Right kidney (tissue), 9 donors: ENCODE measurements at places on chromosomes 12 and 14.

GRCh38 chr12:34108405-34108803 is 86.1 kb downstream of the ALG10 start:
- DNase-seq, result no peak

- no peak for DNase-seq
Observed at GRCh38 chr12:54987611-54988231, 3.2 kb upstream of the TESPA1 start.

DNA sequence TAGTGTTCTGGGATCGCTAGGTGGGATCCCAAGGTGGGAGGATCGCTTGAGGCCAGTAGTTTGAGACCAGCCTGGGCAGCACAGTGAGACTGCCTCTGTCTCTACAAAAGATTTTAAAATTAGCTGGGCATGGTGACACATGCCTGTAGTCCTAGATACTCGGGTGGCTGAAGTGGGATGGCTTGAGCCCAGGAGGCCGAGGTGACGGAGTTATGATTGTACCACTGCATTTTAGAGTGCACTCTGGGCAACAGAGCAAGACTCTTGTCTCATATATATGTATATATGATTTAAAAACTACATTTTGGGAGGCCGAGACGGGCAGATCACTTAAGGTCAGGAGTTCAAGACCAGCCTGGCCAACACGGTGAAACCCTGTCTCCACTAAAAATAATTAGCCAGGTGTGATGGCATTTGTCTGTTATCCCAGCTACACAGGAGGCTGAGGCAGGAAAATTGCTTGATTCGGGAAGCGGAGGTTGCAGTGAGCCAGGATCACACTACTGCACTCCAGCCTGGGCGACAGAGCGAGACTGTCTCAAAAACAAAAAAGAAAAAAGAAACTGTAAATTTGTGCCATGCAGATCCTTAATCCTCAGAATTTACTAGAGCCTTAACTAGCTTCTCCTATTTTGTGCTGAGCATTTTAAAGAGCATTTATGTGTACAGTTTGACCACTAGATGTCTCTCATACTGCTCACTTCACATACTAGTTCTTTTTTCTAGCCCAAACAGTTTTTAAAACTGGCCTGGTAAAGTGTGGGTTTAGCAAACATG is 114.8 kb downstream of the MON2 start:
- DNase-seq, result no peak

- no peak for DNase-seq
Observed at GRCh38 chr12:110547090-110547489, 36.0 kb downstream of the PPTC7 start.

- peak; percentile 92 for DNase-seq
Observed at GRCh38 chr12:80936642-80937390, 918 bp downstream of the LIN7A start.

GRCh38 chr12:82414044-82414443 is 55.7 kb downstream of the METTL25 start:
- no peak for DNase-seq

GRCh38 chr12:132279184-132279889 is 50.1 kb downstream of the GALNT9 start:
- DNase-seq, result peak; percentile 55

DNA sequence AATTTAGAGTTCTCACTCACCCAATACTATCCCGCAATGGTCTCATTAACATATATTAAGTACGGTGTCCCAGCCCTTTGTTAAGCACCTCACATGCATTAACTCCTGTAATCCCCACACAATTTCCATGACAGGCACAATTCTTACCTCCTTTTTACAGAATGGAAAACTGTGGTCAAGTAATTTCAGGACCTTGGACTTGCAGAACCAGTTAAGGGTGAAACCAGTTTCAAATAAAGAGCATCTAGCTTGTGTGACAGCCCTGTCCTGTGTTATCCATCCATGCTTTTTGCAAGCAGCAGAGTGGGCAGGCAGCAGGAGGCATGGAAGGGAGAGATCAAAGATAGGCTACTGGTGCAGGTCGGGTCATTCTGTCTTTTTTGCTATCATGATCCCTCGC is 470.8 kb downstream of the NELL2 start:
- DNase-seq, result no peak

- DNase-seq, result no peak
Observed at GRCh38 chr14:64838656-64839055, 41.1 kb downstream of the SPTB start.

DNA sequence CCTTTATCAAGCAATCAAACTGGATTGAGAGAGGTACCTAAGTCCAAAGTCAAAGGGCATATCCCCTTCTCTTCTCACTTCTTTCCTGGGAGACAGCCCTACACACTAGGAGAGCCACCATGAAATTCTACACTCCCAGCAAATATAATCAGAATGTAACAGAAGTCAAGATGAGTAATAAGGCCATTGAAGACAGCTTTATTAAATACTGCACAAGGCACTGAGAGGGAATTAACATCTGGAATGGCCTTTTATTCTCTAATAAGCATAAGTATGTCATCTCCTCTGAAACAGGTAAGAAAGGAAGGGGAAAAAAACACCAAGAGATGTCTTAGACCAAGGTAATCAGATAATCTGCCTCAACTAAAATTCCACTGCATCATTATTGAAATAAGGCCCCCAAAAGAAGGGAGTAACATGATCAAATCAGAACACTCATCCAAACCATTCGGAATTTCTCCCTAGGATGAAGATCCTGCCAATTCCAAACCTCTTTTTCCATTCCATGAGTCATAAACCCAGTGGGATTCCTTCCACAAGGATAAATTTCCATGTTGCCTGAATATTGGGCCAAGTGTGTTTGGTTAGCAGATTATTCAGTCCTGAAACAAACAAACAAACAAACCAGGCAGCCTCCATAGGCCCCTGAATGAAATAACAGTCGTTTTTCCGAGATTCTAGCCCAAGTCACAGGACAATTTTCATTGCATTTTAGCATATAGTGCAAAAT is 19.9 kb downstream of the SLC35F4 start:
- DNase-seq, result no peak
